ENCODE measurements at places on chromosomes 13 and 19. TPM values are rescaled to one million over a fixed set of nuclear protein-coding genes. Genes with fewer than 3 reads are reported as not detected.

Gene SIGLEC5
- total RNA-seq, result 1.2 TPM

Gene PLIN5
- total RNA-seq, result not detected

Gene CCL25
- total RNA-seq, result not detected

Gene F2RL3
- not detected for total RNA-seq

Gene ZNF223
- 7.5 TPM for total RNA-seq

Gene CEACAM19
- total RNA-seq, result 3.4 TPM

Gene LACC1
- total RNA-seq, result 13.0 TPM

Gene KLK10
- not detected for total RNA-seq

Gene KLHL1
- not detected for total RNA-seq

Gene NDUFA11
- total RNA-seq, result 266 TPM

Gene IGSF23
- not detected for total RNA-seq

Gene SELENOV
- not detected for total RNA-seq

Gene AMER2
- total RNA-seq, result 0.43 TPM

Gene GPR183
- total RNA-seq, result 0.11 TPM

Gene FFAR1
- not detected for total RNA-seq

Gene CD22
- total RNA-seq, result 1.6 TPM

Gene ZNF765
- total RNA-seq, result 28.3 TPM

Gene ICAM1
- 1.2 TPM for total RNA-seq

Gene IL17D
- under 0.01 TPM for total RNA-seq

Gene LENG8
- 95.8 TPM for total RNA-seq

Gene ZNF606
- total RNA-seq, result 40.6 TPM

Gene CA11
- total RNA-seq, result 5.9 TPM

Gene LILRA1
- total RNA-seq, result under 0.01 TPM

Gene ZNF468
- 30.1 TPM for total RNA-seq

Gene PINLYP
- total RNA-seq, result 11.0 TPM
